Pericardium fibroblast (primary cell): ENCODE measurements at places on chromosomes 7 and 10. TPM values are rescaled to one million over a fixed set of nuclear protein-coding genes. Genes with fewer than 3 reads are reported as not detected.

The KIAA1549 gene
- 0.82 and 3.9 TPM in 2 replicates for total RNA-seq

The TLX1 gene
- not detected in 2 replicates for total RNA-seq

The HHEX gene
- 0.12 and 0.51 TPM in 2 replicates for total RNA-seq

The ZNF365 gene
- under 0.01 and 0.12 TPM in 2 replicates for total RNA-seq

The MPP7 gene
- 0.51 TPM in 1 of 2 replicates, not detected in the other for total RNA-seq

The LRMDA gene
- 0.12 and 0.17 TPM in 2 replicates for total RNA-seq

The ADAP1 gene
- 5.8 and 9.0 TPM in 2 replicates for total RNA-seq
